ENCODE measurements at places on chromosomes 6 and 20.

DNA sequence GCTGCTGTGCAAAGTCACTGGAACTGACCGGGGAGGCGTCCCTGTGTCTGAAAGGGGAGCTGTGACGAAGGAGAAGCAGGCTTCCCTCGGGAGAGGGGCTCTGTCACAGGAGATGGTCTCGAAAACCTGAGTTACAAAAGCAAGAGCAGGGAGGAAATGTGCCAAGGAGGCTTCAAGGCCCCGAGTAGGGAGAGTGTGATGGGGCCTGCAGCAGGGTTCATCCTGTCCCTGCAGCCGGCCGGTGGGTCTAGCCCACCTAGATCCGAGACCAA lies 16.7 kb downstream of the DYNLT1 start:
- no peak for DNase-seq

DNA sequence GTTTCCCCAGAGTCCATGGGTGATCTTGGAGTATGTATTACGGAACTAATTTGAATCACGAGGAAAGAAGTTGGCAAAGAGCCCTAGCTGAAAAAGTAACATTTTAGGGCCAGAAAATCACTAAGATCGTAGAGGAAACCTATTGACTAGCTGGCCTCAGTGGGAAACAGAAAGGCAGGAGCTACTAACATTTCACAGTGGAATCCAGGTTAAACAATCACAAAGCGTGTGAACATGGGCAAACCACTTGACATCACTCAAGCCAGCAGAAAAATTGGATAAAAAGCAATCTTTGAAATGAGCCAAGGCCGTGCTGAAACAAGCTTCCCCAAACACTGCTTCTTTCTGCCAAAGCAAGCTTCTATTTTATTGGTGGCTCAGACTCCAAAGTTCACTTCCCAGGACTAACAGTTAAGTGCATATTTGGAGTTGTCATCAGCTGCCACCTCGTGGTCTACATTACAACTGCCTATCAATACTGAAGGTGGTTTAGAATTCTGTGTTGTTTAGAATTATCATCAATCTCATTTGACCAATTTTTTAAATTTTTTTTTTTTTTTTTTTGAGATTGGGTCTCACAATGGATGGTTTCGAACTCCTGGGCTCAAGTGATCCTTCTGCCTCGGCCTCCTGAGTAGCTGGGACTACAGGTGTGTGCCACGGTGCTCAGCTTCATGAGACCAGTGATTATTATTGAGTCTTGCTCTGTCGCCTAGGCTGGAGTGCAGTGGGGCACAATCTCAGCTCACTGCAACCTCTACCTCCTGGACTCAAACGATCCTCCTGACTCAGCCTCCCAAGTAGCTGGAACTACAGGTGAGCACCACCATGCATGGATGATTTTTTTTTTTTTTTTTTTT lies 10.6 kb downstream of the RPS10 start:
- peak; percentile 83 for DNase-seq

GRCh38 chr6:111725446-111726112 lies 119.9 kb upstream of the TRAF3IP2 start:
- DNase-seq, result peak; percentile 47

GRCh38 chr20:50029697-50030461 lies 47.1 kb downstream of the SNAI1 start:
- DNase-seq, result no peak

DNA sequence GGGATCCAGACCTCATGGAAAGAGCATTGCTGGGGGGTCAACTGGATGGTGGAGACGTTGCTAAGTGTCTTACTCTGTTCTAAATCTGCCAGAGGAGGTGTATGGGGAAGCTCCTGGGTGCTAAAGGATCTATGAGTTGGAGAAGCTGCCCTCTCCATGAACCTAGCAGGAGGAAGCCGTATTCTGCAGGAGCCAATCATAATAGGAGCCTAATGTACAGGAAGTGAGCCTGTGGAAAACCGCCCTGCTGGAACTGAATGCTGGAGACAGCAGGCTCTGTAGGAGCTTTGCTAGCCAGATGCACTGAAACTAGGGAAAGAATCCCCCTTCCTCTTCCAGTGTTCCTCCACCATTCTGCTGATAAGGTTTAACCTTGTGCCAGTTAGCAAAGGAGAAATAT lies 10.9 kb downstream of the CASP8AP2 start:
- DNase-seq, result no peak

GRCh38 chr6:148848915-148849314 lies 102.1 kb downstream of the UST start:
- DNase-seq, result no peak

GRCh38 chr20:50013976-50014375 lies 31.2 kb downstream of the SNAI1 start:
- DNase-seq, result no peak

- peak; percentile 51 for DNase-seq
These were observed 40.2 kb upstream of the FAM50B start for GRCh38 chr6:3808759-3809514.
